Stimulated activated CD4-positive, alpha-beta T cell treated with anti-CD3 and anti-CD28 coated beads, Interleukin-15, amount 100 ng/mL, for 1 hour (primary cell): ENCODE measurements at places on chromosomes 4 and X.

DNA sequence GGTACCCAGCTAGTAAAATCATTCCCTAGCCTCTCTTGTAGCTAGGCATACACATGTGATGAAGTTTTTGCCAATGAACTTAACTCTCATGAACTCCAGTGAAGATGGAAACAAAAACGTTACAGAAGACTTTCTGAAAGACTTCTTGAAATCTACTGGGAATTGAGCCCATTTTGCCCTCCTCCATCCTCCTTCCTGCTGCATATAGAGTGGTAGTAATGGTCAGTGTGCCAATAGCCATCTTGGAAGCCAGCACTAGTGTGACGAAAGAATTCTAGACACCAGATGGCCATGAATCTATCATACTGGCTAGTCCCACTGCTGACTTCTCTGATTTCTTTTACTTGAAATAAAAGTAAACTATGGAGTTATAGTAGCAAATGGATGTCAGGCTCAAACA is 30.9 kb upstream of the PPA2 start:
- no peak for DNase-seq

- no peak for DNase-seq
Measured at GRCh38 chr4:99723612-99724011, 66.0 kb upstream of the C4orf54 start.

GRCh38 chrX:11953615-11954014 is 184.7 kb upstream of the FRMPD4 start:
- DNase-seq: no peak

- DNase-seq: no peak
Measured at GRCh38 chr4:117777721-117778120, 256.6 kb upstream of the NDST3 start.

DNA sequence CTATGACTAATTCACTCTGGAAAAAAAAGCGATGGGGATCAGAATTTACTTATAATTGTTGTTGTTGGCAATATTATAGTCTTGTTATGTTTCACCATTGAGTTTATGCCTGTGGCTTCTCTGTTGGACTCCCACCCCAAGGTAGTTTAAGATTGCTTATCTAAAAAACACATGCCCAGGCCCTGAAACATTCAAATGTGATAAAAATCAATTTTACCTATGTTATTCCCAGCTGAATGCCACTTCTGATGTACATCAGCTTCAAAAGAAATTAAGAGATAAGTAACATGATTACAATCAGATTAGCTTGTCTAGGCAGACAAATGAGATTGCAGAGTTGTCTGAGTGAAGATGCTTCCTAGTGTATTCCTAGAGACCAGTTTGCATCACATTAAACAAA is 484.7 kb downstream of the PCDH7 start:
- no peak for DNase-seq

GRCh38 chr4:118099106-118099505 is 64.8 kb downstream of the NDST3 start:
- no peak for DNase-seq

DNA sequence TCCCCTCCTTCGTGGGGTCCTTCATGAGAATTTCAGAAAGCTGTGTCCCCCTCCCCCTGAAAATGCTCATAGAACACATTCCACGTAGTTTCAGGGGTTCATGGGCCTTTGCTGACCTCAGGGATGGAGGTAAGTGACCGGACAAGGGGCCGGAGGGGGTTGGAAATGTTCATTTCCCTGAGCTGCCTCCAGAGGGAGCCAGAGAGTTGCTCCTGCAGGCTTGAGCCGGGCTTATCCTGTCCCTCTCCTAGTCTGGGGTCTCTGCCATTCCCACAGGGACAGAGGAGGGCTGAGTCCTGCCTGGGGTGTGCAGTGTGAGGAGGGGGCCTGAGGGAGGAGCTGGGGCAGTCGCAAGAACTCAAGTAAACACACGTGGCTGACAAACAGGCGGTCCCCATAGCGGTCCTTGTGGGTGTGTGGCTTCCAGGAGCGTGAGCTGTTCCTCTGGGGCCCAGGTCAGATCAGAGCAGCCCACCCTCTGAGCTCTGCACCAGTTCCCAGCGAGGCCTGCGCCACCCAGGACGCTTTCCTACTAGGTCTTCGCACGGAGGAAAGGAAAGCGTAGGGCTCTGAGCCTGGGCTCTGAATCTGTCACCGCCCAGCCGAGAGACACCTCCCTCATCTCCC is 62.5 kb downstream of the WFS1 start:
- DNase-seq: no peak

DNA sequence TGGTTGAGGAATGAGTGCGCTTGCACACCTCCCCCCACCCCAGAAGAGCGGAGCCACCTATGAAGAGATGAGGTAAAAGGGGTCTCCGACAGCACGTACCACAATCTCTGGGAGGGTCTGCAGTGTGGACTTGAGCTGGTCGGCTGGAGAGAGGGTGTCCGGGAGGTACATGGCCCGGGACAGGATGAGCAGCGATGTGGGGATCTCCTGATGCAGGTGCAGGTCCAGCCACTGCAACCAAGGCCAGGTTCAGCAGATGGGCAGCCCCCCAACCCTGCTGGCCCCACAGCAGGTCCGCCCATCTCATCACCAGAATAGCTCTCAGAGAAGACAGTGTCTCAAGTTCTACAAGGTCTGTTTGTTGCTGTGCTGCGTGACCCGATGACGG is 30.4 kb downstream of the FGFR3 start:
- no peak for DNase-seq

- DNase-seq: no peak
Measured at GRCh38 chr4:15162465-15163283, 160.4 kb downstream of the CPEB2 start.

DNA sequence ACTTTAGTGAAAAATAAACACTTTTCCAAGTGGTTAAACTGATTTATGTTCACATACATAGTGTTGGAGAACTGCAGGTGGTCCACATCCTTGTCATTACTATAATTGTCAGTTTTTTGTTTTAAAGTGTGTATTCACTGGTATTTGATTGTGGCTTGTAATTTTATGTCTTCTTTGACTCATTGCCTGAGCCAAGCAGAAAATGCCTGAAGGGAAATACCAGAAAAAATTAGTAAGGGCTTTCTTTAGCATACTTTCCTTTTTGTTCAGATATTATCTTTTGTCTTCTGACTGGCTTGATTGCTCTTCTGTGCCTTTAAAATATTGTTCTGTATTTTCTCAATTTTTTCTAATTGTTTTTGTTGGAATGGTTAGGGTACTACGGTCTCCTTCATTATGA is 981.3 kb downstream of the C4orf33 start:
- DNase-seq: no peak

- DNase-seq: no peak
Measured at GRCh38 chrX:56812515-56813105, 83.6 kb downstream of the NBDY start.

GRCh38 chrX:63746278-63746677 is 38.7 kb downstream of the ARHGEF9 start:
- DNase-seq: no peak

GRCh38 chrX:112066813-112067212 is 15.8 kb downstream of the TRPC5 start:
- no peak for DNase-seq

DNA sequence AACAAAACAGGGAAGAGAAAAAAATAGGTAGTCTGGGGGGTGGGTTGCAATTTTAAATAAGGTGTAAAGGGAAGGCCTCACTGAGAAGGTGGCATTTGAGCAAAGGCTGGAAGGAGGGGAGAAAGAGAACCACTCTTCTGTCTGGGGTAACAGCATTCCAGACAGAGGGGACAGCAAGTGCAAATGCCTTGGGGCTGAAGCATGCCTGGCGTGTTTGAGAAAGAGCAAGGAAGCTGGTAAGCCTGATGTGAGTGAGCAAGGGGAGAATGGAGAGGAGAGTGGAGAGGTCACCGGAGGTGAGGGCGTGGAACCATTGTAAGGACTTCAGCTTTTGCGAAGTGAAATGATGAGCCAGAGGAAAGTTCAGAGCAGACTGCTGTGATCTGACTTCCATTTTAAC is 19.7 kb upstream of the DOCK11 start:
- DNase-seq: no peak

GRCh38 chr4:163967710-163968109 is 473.2 kb downstream of the TMA16 start:
- no peak for DNase-seq

DNA sequence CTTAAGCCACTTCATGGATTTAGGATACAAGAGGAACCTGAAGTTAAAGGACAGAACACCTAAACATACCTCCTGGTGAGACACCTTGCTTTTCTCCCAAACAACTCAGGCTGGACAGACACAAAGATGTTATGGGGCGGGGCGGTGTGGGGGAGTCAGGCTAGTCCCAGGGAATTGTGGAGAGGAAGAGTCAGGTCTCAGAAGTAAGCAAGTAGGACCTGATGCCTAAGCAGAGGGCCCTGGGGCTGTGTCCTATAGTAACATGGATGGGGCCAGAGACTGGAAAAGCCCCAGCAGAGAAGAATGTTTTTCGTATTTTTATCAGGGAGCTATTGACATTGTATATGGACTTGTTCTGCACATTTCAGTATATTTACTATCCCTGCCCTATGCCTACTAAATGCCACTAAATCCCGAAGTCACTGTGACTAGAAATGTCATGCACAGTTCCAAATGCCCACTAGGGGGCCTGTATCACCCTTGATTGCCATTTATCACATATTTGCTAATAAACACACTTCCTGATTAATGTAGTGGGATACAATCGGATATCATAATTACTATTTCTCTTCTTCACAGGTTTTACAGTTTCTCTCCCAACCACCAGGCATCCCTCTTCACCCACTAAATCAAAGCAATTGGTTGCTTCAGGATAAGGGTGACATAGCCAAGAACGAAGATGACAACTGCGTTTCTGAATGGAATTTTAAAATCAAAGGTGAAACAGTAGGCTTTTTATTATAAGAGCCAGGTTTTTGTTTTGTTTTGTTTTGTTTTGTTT is 23.8 kb upstream of the ARHGAP10 start:
- no peak for DNase-seq

DNA sequence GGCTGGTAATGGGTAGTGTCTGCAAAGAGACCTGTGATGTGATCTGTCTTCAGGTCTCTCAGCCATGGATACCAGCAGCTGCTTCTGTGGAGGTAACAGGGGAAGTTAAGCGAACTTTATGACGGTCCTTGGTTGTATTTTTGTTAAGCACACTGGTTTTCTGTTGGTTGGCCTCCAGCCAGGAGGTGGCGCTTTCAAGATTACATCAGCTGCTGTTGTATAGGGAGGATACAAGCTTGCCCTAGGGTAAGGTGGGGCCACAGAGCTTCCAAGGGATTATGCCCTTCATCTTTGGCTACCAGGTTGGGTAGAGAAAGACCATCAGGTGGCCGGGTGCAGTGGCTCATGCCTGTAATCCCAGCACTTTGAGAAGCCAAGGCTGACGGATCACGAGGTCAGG is 834.2 kb upstream of the GALNTL6 start:
- DNase-seq: no peak

DNA sequence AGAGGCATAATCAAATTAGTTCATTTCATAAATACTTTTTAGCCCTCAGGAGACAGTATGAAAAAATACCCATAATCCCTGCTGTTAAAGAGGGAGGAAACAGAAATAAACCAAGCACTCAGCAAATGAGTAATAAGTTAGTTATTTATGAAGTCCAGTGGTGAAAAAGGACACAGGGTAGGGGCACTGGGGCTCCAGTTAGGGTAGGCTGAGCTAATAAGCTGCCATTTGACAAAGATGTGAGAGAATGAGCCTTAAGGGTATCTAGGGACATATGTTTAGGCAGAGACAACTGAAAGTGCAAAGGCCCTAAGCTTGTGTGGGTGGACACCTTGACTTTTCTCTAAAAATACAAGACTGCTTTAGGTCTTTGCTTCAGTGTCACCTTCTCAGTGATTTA is 94.4 kb downstream of the IL15 start:
- no peak for DNase-seq

GRCh38 chrX:20354505-20354904 is 87.8 kb upstream of the RPS6KA3 start:
- no peak for DNase-seq

- no peak for DNase-seq
Measured at GRCh38 chr4:127623797-127624083, 9.0 kb upstream of the INTU start.

DNA sequence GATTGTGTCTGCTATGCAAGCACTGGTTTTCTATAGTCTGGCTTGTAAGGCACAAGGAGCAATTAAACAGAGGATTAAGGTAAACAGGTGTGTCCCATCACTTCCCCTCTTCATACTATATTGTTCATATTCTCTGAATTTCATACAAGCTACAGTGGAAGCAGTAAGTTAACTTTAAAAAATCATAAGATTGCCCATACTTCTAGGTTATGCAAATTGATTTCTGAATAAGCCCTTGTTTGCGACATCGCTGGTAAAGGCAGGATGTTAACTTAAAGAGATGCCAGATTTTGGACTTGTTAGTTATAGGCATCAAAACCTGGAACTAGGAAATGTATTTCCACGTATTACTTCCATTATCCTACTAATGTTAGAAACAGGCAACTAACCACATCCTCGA is 1.0 kb upstream of the TMEM131L start:
- DNase-seq: no peak

GRCh38 chrX:135893294-135893817 is at the start of the genes CT45A10 and SAGE1:
Gene CT45A10, minus strand, starts transcription at chrX:135893444. Its CDS starts 8,100 bp downstream, at chrX:135885344.
Gene SAGE1, plus strand, starts transcription at chrX:135893716. Its CDS starts 2,527 bp downstream, at chrX:135896243.
- no peak for DNase-seq

- no peak for DNase-seq
Measured at GRCh38 chr4:1736812-1737211, 15.5 kb downstream of the TACC3 start.

GRCh38 chrX:100341142-100341510 is 68.9 kb downstream of the PCDH19 start:
- DNase-seq: no peak

DNA sequence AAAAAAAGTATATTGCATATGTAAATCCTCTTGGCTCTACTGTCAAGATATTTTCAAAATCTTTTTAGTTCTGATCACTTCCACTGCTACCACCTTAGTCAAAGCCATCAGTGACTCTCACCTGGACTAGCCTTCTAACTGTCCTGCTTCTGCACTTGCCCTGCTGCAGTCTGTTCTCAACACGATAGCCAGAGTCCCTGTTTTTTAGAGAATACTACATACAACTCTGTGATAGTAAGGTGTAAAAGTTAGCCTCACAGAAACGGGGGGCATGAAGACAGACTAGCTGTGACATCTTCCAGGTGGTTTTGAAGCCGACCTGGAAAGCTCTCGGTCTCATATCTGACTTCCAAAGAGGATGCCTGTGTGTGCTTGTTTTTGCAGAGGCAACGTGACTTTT is 24.7 kb downstream of the EIF2S3 start:
- DNase-seq: no peak

GRCh38 chr4:78653655-78654054 is 102.1 kb downstream of the ANXA3 start:
- no peak for DNase-seq

DNA sequence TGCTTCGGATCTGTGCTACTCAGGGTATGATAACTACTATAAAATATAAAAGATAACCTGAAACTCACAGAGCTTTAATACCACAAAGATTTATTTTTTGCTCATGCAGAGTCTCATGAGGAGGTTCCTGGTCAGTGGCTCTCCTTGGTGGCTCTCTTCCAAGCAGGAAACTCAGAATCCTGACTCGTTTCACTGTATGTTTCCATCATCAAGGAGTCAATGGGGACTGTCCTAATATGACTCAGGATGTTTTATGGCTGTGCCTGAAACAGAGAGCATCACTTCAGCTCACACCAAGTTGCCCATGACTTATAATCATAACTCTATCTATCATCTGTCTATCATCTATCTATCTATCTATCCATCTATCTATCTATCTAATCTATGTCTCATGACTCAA is 620.8 kb upstream of the NR3C2 start:
- DNase-seq: no peak

GRCh38 chrX:68234171-68234910 is 199.0 kb downstream of the OPHN1 start:
- no peak for DNase-seq

- DNase-seq: no peak
Measured at GRCh38 chrX:46693149-46693548, 65.8 kb downstream of the SLC9A7 start.
